ENCODE measurements at places on chromosomes 16 and 17. TPM values are rescaled to one million over a fixed set of nuclear protein-coding genes. Genes with fewer than 3 reads are reported as not detected.

DNA sequence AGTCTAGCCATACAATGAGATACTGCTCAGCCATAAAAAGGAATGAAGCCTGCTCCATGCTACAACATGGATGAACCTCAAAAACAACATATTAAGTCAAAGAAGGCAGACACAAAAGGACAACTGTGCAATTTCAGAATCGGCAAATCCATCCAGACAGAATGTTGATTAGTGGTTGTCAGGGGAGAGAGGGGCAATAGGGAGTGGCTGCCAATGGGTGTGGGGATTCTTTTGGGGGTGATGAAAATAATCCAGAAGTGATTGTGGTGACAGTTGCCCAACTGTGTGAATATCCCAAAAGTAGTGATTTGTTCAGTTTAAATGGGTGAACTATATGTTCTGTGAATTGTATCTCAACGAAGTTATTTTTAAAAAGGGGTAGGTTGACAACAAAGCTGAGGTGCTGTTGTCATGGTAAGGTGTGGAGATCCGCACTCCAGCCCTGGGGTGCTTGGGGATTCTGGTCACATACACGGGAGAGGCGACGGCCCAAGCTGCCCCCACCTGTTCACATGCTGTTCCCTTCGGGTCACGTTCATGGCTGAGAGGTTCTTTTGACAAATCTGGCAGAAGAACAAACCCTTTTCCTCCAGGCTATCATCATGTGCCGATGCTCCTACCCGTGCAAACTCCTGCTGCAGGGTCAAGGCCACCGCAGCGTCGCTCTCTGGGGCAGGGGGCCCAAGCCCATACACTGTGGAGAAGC is 9.6 kb downstream of the SLX4 start:
- DNase-seq, result no peak

GRCh38 chr17:39927929-39928857 is 661 bp downstream of the LRRC3C start:
- no peak for DNase-seq

The TMEM238L gene
- not detected for polyA plus RNA-seq

The KRT34 gene
- not detected for polyA plus RNA-seq

- no peak for DNase-seq
Observed at GRCh38 chr16:81527477-81528178, 83.0 kb downstream of the CMIP start.

GRCh38 chr16:30623536-30624283 is 13.5 kb upstream of the ZNF689 start:
- DNase-seq, result no peak

DNA sequence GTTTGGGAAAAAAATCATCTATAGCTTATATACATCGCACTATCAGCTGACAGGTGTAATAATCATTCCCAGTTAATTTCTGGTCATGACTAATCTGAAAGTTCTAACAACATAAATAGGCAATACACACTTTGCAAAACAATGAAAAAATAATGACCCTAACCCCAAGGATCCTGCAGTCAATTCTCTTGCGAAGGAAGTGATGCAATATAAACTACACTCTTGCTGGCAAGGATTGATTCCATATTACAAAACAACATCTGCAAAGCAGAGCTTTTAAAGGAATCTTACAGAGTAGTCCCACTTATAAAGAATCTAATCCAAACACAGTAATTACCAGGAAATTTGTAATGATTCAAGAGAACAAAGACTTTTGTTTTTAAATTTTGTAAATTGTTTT is 73.4 kb downstream of the MYO1D start:
- DNase-seq, result no peak

DNA sequence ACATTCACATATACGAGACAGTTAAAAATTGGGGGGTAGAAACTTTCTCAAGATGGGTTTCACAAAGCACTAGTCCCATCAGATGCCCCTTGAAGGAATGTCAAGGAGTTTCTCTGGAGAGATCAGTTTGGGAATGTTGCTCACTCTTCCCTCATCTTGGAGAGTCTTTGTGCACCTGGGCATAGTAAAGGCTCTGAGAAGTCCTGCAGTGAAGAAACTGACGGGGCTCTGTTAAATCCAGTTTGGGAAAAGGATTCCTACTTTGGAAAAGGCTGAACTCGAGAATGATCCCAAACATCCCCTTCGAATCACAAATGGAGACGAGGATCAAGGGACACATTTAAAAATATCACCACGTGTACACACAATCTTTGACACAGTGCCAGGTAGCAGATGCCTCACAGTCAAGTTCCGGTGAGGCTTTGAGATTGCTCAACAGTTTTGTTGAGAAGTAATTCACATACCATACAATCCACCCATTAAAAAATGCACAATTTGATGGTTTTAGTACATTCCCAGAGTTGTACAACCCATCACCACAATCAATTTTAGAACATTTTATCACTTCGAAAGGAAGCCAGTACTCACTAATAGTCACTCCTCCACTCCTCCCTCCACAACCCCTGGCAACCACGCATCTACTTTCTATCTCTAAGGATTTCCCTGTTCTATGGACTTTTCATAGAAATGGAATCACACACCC is 203.4 kb upstream of the FOXF1 start:
- DNase-seq, result no peak

GRCh38 chr16:2469399-2470233 is 1.5 kb upstream of the NTN3 start:
- DNase-seq, result no peak

- DNase-seq, result no peak
Observed at GRCh38 chr17:60916043-60916442, 238.4 kb downstream of the BCAS3 start.

DNA sequence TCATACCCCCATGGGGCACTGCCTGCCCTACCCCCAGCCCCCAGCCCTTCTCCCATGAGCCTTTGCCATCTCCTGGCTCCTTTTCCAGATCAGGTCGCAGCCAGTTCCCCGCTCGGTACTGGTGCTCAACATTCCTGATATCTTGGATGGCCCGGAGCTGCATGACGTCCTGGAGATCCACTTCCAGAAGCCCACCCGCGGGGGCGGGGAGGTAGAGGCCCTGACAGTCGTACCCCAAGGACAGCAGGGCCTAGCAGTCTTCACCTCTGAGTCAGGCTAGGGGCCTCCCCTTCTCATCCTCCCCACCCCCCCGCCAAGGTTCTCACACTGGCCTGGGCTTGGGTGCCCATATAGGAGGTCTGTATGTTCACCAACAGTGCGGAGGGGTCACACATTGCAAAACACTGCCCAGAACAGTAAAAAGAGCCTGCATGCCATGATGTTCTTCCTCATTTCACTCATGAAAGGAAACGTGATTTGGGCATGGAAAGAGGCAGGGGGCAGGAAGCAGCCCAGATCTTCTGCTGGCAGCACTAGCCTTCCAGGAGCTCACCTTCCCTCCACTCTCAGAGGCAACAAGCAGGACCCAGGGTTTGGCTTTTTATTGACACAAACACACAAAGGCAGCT is 7.5 kb downstream of the IFI35 start:
- DNase-seq, result no peak

The PDPR gene
- polyA plus RNA-seq, result 18.5 TPM

GRCh38 chr16:77335652-77336234 is 99.1 kb downstream of the ADAMTS18 start:
- no peak for DNase-seq

DNA sequence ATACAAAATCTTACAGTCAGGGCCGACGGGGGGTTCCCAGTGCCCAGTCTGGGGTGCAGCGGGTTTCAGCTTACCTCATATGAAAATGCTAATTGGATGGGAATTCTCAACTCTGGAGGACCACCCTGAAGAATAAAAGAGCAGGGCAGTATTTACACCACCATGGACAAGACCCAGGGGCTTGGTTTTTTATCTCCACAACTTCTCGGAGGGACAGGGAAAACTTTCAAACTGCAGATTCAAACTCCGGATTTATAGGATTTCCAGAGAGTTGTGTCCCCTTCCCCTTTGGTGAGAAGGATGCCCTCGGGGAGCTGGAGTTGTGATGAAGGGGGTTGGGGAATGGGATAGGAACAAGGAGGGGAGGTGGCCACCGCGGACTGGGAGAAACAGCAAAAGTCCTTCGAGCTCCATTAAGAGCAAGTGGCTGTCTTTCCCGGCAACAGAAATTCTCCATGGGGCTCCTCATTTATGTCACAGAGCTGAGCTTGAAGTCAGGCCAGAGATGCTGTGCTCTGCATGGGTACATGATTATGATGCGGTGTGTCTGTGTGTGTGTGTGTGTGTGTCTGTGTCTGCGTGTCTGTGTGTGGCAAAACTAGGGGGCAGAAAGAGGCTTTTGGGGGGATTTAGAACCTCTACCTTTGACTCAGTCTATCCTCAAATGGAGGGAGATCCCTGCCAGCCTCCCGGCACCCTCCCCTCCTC is 15.7 kb downstream of the FOXL1 start:
- no peak for DNase-seq

GRCh38 chr17:11493936-11494335 is 104.3 kb upstream of the DNAH9 start:
- DNase-seq, result no peak

GRCh38 chr17:21299981-21300600 is 15.6 kb downstream of the MAP2K3 start:
- DNase-seq, result no peak

The OR3A2 gene
- not detected for polyA plus RNA-seq

The KRT20 gene
- polyA plus RNA-seq, result not detected

The TSPAN10 gene
- polyA plus RNA-seq, result 1.0 TPM

The SPECC1 gene
- 8.4 TPM for polyA plus RNA-seq

- DNase-seq, result no peak
Observed at GRCh38 chr16:14111713-14112538, 40.8 kb downstream of the MRTFB start.

DNA sequence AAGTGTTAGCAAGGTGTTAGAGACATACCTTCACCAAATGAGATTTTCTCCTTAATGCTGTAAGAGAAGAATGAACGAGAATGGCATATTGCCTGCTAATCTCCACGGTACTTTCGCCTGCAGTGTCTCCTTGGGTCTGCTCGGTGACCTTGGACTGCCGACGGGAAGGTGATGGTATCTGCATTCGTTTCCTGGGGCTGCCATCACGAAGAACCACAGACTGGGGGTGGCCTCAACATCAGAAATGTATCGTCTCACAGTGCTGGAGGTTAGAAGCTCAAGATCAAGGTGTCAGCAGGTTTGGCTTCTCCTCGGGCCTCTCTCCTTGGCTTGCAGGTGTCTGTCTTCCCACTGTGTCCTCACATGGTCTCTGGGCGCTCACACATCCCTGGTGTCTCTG is 86.3 kb upstream of the TNRC6C start:
- no peak for DNase-seq

- no peak for DNase-seq
Observed at GRCh38 chr17:43655693-43656255, 5.9 kb downstream of the MEOX1 start.

DNA sequence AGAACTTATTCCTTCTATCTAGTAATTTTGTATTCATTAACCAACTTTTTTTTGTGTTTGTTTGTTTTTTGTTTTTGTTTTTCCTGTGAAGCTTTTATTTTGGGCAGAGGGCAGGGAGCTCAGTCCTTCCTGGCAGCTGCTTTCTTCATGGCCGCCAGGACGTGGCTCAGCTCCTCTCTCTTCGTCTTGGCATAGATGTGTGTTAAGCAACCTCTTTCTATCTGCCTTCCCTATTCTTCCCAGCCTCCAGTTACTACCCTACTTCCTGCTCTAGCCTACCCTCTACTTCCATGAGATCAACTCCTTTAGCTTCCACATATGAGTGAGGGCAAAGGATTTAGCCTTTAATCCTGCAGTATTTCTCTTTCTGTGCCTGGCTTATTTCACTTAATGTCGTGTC is 8.2 kb upstream of the BRD7 start:
- DNase-seq, result no peak

GRCh38 chr16:62597875-62598274 is 561.6 kb upstream of the CDH8 start:
- DNase-seq, result no peak

Data from muscle of arm (tissue), 14 donors.